ENCODE measurements at places on chromosomes 5 and 9.

GRCh38 chr9:22508790-22509189 lies 62.2 kb downstream of the DMRTA1 start:
- DNase-seq: no peak

GRCh38 chr5:8788246-8788645 lies 757.6 kb downstream of the SEMA5A start:
- no peak for DNase-seq

GRCh38 chr9:6545017-6545691 lies 100.4 kb downstream of the GLDC start:
- DNase-seq: no peak

GRCh38 chr9:130945173-130945572 lies 6.1 kb upstream of the FIBCD1 start:
- no peak for DNase-seq

GRCh38 chr5:82277987-82278710 lies at the start of gene RPS23:
TSS of gene RPS23 (minus strand) at chr5:82278354. CDS start at chr5:82278323, 31 bp downstream.
- peak; percentile 93 for DNase-seq

- no peak for DNase-seq
Measured at GRCh38 chr5:170630226-170630625, 126.4 kb downstream of the KCNIP1 start.

- DNase-seq: no peak
Measured at GRCh38 chr9:112856843-112857242, 33.8 kb downstream of the SLC46A2 start.

- no peak for DNase-seq
Measured at GRCh38 chr9:79575547-79575946, 3.8 kb downstream of the TLE4 start.

GRCh38 chr9:134288746-134289145 lies 37.5 kb upstream of the RXRA start:
- no peak for DNase-seq

DNA sequence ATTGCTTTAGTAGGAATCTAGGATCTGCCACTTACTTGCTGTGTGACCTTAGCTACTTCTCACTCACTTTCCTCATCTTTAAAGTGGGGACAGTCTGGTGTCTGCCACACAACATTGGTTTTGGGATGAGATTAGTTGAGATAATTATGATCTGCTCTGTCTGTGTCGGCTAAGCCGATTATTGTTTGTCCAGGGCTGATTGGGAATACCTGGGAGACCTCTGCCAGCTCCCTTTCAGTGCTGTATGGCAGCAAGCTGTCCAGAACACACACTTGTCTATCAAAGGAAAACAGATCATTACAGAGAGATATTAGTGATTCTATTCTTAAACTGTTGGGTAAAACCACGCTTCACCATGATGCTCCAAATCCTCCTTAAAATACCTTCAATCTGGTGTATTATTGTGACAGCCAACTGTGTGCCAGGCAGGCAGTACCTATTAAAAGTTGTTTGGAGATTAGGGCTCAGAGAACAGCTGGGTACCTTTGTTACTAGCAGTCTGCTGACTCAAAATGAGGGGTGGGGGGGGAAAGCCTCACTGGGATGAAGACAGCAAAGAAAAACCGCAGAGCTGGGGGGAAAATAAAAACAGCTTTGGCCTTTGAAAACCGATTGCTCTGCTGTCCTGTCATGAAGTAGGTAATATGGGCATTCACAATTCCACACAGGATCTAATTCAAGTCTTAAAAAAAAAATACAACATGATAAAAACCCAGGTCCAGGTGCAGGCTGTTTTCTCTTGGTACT lies 458.4 kb upstream of the C9orf72 start:
- DNase-seq: no peak

DNA sequence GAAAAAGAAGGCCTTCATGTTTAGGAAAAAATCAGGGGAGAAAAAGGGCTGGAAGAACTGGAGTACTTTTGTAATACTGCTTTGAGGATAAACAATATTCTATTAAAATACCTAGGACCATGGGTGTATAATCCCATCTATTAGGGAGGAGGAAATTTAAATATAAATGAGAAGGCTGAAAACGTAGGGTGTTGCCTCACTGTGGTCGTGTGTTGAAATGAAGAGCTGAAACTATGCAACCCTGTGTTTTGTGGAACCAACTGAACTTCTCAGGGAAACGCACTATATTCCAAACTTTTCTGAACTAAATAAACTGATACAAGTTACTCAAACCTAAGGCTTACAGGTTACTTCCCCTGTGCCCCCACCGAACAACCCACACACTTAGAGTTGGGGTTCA lies 4.5 kb upstream of the CNTLN start:
- no peak for DNase-seq

- no peak for DNase-seq
Measured at GRCh38 chr5:18607570-18607969, 973.3 kb downstream of the TAF11L14 start.

GRCh38 chr5:6365142-6365976 lies 13.0 kb downstream of the MED10 start:
- no peak for DNase-seq

DNA sequence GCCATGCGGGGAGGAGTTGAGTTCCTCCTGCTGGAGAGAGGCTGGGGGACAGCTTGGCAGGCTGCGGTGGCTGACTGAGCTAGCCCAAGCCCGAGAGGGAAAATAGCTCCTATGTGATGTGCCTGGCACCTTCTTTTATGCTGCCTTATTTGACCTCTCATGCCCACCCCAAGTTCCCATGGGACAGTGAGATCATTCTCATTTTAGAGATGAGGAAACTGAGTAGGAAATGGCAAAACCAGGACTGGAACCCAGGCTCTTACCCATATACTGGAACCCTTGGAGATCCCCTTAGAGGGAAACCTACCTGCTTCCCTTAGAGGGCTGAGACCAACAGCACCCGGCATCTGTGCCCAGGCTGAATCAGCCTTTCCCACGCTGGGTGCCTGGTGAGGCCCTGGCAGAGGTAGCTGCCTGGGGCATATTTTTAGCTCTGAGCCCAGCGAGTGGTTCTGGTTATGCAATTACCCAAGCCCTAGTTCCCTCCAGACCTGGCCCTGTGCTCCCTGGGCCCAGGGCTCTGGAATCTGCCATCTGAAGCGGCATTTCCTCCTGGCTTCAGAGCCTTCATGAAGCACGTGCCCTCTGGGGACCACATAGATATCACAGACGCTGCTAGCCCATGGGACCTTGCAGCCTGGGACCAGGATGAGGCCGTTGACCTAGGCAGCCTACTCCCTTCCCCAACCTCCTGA lies 23.6 kb downstream of the COL27A1 start:
- DNase-seq: peak; percentile 91

DNA sequence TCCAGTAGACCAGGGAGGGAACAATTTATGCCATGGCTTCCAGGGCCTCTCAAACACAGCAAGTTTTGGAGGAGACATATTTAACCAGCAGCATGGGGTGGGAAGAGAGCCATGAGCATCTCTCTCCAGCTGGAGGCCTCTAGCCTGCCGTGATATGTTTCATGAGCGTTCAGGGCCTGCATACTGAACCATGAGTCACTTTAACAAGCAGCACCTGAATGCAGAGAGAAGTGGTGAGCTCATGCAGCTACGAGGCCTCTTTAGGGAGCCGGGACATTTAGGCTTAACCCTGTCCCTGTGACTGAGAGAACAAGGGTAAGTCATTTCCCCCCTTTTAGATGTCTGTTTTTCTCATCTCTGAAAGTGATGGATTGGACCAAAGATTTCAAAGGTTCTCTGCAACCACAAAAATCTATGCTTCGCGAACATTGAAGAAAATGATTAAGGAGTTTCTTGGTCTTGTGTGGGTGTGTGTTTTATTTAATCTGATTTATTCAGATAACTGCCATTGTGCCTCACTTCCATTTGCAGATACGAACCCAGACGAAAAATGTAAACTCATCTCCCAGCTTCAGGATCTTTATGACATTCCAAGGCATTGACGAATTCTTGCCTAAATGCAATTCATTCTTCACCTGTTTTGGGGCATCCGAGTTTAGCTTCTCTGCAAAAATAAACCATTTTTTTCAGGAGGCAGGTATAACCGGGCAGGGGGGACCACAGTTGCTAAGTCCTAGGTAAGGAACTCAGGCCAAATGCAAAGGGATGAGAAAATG lies 157.0 kb downstream of the GABBR2 start:
- no peak for DNase-seq

GRCh38 chr5:3456121-3456681 lies 139.4 kb upstream of the IRX1 start:
- no peak for DNase-seq

DNA sequence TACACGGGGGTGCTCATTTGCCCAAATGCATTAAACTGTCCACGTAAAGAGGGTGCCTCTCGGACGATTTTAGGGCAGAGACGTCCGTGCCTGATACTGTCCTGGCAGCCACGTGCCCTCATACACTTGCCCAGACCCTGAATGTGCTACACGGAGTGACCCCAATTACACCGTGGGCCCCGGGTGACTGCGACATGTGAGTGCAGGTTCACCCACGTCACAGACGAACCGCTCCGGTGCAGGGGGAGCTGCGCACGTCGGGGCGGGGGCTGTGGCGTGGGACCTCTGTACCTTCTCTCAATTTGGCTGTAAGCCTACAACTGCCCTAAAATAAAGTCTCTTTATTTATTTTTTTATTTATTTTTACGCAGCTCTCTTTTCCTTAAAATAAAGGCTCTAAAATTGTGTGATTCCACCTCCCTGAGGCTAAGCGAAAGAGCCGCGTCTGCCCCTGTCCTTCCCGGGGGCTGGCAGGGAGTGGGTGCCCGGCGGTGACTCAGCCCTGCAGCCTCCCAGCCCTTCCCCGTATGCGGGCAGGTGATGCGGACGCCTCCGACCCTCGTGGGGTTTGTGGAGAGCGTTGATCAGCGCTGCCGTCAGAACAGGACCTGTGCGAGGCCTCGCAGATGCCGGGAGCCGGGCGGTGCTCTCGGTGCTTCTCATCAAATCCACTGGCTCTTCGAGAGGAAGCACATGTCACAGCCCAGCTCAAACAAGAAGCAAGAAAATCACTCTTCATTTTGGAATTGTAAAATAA lies 9.2 kb upstream of the EGFL7 start:
- DNase-seq: no peak

DNA sequence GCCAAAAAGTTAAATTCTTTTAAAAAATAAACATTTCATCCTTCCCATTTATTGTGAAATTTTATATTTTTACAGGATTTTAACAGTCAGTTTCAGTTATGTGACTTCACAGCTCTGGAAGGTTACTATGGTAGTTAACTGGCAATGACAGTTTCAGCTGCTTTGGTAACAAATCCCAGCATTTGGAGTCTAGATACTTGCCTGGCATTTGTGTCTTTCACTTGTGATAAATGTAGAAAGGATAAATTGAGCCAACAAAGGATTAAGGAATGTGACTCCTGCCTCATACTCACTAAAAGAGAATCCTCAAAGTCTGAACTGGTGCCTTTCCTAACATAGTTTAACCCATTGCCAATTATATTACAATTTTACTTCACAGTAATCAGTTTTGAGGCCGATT lies 315.5 kb downstream of the FER start:
- DNase-seq: no peak

GRCh38 chr5:10572451-10572850 lies 8.6 kb downstream of the ANKRD33B start:
- DNase-seq: peak; percentile 44

GRCh38 chr5:3281366-3281765 lies 314.3 kb upstream of the IRX1 start:
- DNase-seq: no peak
